Motor neuron (in vitro differentiated cells): ENCODE measurements at places on chromosomes 12 and 14.

GRCh38 chr12:47939009-47939601 lies 24.3 kb upstream of the TMEM106C start:
- ATAC-seq, result no peak

- ATAC-seq, result peak; percentile 72
Observed at GRCh38 chr14:78790271-78790670, 620.1 kb downstream of the NRXN3 start.

DNA sequence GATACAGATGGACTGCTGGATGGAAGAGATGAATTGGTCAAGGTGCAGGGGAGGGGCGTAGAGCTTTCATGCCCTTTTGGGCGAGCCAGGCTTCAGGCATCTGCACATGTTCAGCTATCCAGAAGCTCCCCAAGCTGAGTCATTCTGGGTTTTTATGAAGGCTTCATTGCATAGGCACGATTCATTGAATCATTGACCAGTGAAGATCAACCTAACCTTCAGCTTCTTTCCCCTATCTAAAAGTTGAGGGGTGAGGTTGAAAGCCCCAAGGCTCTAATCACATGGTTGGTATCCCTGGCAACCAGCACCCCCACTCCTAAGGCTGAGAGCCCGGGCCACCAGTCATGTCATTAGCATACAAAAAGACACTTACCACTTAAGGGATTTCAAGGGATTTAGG lies 36.3 kb downstream of the RPS29 start:
- ATAC-seq, result peak; percentile 38

- ATAC-seq, result no peak
Observed at GRCh38 chr14:71321574-71322315, 414.5 kb downstream of the PCNX1 start.

DNA sequence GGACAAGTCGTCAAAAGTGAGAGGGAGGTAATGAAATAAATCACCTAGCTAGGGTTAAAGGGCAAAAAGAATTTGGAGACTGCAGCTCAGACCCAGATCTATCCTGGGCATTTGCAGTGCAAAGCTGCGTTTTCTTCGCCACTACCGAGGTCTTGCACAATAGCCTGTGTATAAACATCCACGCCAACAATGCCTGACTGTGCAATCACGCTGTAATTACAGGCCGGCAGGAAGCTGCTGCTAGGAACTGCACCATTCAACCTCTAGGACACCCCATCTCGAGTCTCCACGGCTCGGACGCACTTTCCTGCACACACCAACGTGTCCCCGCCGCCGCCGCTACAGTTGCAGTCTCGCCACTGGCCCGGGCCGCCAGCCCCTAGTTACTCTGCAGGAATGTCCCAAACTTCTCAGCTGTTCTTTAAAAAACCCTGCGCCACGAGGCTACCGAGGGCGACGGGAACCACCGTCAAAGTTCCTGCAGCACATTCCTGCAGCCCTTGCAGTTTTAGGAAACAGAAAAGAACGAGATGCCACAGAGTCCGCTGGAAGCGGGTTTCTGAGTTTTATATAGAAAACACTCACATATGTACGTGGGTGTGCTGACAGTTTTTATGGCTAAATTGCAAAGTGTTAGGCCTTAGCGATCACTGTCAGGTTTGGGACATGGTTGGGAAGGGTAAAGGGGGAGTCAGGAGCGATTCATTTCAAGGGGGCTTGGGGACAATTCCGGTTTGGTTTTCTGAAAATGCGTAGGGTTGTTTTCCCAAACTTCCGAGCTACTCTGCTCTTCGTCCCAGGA lies 65.6 kb upstream of the PTGR2 start:
- peak; percentile 73 for ATAC-seq

DNA sequence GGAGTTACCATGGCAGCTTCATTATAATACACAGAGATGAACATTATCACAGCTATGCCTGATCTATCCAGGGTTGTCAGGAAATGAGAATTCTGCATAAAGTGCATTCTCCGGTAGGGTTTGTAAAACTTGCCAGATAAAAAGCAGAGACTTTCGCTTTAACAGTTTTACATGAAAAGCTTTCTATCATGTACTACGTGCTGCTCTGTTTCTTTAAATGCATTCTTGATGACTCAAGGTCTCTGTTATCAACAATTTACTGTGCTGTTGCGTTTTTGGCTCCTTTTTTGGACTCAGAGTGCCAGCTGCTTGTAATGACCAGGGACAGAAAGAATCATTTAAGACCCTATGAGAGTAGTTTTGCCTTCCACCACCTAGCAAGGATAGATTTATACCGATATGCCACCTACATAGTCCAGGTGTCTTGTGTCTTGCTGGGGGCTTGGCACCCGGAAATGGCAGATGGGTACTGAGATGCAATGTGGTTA lies 371.2 kb downstream of the BTG1 start:
- no peak for ATAC-seq
